Fibroblast of skin of left biceps (primary cell): ENCODE measurements at places on chromosomes 4 and X.

DNA sequence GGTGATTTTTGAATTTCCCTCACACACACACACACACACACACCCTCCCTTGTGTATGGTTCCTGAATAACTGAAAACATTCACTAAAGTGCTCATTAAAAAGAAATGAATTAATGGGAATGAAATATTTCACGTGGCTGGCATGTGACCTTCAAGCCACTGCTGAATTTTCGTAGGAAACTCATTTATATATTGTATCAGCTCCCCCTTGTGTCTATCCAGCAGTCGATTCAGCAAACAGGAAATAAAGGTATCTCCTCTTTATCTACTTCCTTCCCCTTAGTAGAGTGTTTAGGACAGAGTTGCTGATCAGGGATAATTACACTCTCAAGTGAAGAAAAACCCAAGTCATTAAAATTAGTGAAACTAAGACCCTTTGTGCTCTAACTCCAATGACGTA is 912.6 kb upstream of the LCORL start:
- no peak for DNase-seq

- no peak for DNase-seq
Observed at GRCh38 chr4:166657261-166657660, 577.0 kb downstream of the SPOCK3 start.

GRCh38 chrX:50430917-50431575 is 39.6 kb downstream of the DGKK start:
- DNase-seq = no peak

DNA sequence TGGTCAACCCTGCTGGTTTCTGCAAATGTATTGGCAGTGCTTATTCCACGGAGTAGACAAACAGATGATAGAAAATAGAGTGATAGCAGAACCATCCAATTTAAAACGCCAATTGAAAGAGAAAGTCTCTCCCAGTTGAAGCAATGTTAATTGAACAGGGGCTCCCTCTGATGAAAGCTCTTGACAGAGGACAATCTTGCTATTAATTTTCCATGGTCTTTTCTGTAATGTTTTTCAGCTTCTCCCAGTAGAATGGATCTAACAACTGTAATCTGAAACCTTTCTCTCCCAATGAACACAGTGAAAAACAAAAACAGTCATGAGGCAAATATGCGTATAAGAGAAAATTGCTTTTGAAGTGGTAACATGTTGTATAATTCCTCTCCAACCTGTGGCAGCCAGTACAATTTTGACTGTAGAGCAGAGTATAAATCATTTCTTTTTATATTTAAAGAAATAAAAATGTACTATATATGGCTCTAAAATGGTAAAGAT is 225.1 kb upstream of the GALNTL6 start:
- no peak for DNase-seq

GRCh38 chr4:163736876-163737275 is 242.4 kb downstream of the TMA16 start:
- no peak for DNase-seq

- DNase-seq = no peak
Observed at GRCh38 chr4:132564920-132565319, 584.2 kb upstream of the PCDH10 start.

GRCh38 chrX:118062817-118063615 is 53.6 kb downstream of the KLHL13 start:
- no peak for DNase-seq

DNA sequence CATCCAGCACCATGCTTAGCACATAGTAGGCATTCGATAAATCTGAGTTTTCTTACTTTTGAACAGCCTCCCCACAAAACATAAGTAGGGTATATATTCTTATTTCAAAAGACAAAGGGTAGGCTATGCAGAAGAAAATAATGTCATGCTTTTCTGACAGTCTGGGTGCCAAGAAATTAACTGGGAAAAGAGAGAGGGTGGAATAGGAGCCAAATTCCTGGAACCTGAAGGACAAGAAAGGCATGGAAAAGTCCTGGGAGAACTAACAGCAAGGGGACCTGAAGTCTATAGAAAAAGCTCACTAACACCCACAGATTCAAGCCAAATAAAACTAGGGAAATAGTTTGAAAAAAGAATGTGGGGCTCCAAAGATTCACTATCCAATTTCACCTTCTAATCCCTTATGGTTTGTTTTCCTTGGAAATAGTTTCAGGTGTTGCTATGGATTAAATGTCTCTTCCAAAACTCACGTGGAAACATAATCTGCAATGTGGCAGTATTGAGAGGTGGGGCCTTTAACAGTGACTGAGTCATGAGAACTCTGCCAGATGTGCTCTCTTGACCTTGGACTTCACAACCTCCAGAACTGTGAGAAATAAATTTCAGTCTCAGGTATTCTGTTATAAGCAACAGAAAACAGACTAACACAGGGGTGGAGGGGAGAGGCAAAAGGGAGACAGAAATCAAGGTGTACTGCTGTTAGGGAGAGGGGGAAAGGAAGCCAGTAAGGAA is 173.3 kb upstream of the ARHGEF9 start:
- DNase-seq = no peak

- no peak for DNase-seq
Observed at GRCh38 chr4:141021397-141022110, 111.7 kb downstream of the RNF150 start.

DNA sequence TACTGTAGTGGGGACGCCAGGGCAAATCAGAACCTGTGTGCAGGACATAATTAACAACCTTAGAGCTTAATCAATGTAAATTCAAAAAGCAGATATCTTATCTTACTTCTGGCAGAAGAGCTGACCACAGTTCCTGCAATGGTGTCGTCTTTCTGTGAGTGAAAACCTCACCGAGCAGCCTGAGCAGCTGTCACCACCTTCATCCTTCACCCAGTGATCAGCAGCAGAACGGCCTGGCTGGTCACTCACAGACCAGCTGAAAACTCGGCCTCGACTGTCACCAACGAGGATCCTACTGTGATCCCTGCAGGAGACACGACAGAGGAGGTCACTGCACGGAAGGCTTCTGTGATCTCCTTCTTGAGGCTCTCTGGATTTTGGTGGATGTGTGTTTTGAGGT is 94.2 kb downstream of the CDS1 start:
- DNase-seq = no peak

- DNase-seq = no peak
Observed at GRCh38 chrX:69163936-69164741, 1.1 kb downstream of the PJA1 start.

- DNase-seq = no peak
Observed at GRCh38 chr4:109301651-109302360, 652 bp downstream of the COL25A1 start.

DNA sequence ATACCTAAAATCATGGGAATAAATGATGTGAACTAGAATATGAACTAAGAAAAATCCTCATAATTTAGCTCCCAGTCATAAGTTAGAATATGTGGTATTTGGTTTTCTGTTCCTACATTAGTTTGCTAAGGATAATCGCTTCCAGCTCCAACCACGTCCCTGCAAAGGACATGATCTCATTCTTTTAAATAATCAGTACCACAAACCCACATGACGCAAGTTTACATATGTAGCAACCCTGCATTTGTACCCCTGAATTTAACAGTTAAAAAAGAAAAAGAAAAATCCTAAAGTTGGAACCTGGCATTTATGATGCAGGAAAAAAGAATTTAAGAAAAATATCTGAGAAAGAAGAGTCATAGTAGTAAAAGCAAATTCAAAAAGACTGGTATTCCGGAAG is 13.3 kb downstream of the UBA6 start:
- peak; percentile 45 for DNase-seq

GRCh38 chrX:110316351-110317060 is 1.4 kb downstream of the AMMECR1 start:
- no peak for DNase-seq

GRCh38 chr4:7206385-7206784 is 14.0 kb downstream of the SORCS2 start:
- no peak for DNase-seq

GRCh38 chr4:7108046-7108625 is 40.3 kb upstream of the GRPEL1 start:
- DNase-seq = no peak

DNA sequence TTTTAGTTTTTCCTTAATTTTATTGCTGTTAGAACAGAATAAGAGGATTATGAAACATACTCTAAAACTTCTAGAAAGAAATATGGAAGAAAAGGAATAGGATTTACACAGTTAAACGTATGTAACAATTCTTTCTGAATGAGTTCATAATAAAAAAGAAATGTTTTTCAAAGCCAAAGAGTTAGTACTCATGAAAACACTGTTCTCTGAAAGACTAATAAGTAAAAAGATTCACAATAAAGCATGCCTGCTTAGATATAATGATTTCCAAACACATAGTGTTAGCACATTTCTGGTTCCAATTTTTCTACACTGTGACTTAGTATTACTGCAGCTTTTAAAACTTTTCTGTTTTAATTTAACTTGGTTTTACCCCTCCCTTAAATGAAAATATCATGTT is 49.8 kb upstream of the PRSS48 start:
- DNase-seq = no peak
